ENCODE measurements at places on chromosomes 1 and 21.
A peak's percentile ranks its signal among the peaks of the same experiment; 100 is the strongest.

DNA sequence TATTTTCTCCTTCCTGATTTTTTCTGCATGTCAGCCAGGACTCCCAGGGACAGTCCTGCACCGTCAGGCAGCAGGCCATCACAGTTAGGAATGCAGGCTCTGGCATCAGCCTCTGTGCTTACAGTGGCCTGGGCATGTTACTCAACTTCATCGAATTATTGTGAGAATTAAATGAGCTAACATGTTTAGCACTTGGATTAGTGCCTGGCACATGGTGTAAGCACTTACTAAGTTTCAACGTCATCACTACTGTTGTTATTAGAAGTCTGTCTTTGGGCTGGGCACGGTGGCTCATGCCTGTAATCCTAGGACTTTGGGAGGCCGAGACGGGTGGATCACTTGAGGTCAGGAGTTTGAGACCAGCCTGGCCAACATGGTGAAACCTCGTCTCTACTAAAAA lies 45.1 kb downstream of the SCCPDH start:
- no peak for DNase-seq

- no peak for DNase-seq
These were observed 29.1 kb upstream of the FMO3 start for GRCh38 chr1:171061425-171062143.

GRCh38 chr21:42120903-42121535 lies 49.9 kb downstream of the UMODL1 start:
- no peak for DNase-seq

DNA sequence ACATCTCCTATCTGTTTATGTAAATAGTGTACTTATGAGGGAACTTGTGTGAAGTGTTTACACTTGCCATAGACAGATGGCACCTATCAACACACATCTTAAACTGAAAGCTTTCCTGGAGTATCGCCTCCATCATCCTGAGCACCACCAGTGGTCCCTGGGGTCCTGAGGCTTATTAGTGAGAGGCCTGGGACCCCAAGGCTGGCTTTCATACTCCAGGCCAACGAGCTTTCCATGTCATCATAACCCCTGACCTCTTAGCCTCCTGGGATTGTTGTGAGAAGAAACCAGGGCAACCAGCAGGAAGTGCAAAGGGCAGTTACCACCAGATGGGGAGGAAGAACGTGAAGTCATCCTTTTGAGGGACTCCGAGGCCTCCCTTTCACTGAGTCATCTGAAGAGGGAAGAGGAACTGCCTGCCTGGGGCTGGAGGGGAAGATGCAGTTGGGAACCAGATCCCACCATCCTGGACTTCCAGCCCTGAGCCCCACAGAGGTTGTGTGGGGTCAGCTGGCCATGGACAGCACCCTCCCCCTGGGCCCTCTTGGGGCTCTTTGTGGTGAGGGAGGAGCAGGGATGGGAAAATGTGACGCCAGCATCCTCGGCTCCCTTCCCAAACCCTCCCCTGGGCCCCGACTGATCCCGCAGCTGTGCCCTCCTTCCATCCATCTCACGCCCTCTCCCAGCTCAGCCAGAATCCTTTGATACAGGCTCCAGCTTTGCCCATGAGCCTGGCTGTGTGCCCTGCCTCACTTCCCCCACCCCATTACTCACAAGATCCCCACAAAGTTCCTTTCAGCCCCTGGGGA lies 5.8 kb downstream of the INKA2 start:
- no peak for DNase-seq

DNA sequence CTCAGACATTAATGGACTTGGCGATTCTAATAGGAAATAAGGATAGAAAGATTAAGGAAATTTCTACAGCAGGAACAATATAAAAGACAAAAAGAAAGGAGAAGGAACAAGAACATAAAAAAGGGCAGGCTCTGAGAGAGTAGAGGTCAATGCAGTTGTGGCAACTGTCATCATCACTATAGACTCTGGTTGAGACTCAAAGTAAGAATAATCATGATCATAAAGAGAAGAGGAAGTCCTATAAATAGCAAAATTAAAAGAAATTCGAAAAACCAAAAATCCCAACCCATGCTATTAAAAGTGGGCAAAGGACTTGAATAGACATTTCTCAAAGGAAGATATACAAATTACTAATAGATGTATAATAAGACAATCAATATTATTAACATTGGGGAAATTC lies 14.4 kb upstream of the XCL1 start:
- no peak for DNase-seq

GRCh38 chr21:32320726-32321125 lies 22.1 kb downstream of the MRAP start:
- no peak for DNase-seq

GRCh38 chr1:3368711-3369445 lies 85.6 kb upstream of the ARHGEF16 start:
- no peak for DNase-seq

DNA sequence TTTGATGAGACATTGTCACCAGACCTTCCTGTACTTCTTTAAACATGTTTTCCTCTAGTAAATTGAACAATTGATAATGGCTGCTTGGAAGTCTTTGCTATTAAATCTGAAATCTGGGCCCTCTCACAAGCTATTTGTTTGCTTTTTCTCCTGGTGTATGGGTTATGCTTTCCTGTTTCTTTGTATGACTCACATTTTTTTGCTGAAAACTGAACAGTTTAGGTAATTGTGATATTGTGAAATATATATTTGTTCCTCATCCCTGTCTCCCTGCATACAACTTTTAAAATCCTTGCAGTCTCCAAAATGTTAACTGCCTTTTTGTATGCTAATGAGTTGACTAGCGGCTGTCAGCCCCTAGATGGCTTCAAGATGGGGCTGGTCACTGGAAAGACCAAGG lies 61.6 kb downstream of the MAP3K21 start:
- DNase-seq: no peak

- DNase-seq: peak; percentile 82
These were observed at the start of gene GSTM2 for GRCh38 chr1:109667452-109668122. GSTM2 (plus strand) TSS chr1:109668057; CDS start chr1:109668116, 59 bp downstream.

DNA sequence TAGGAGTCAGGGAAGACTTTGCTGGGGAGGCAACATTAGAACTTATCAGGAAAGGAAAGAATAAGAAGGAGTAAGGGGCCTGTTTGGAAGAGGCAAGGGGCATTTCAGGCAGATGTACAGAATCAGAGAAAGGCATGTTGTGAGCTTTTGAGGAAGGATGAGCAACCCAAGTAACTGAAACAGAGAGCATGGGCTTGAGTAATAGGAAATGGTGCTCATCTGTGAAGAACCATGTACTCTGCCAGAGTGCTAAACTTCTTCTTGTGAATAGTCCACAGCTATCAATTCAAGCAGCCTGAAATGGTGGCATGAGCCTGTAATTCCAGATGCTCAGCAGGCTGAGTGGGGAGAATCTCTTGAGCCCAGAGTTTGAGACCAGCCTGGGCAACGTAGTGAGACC lies 19.2 kb upstream of the PIGK start:
- DNase-seq: no peak

All from CD4-positive, alpha-beta T cell treated with Interleukin-6 at 100 ng/mL for 8 hours (primary cell).